ENCODE measurements at places on chromosomes 2 and 18.

DNA sequence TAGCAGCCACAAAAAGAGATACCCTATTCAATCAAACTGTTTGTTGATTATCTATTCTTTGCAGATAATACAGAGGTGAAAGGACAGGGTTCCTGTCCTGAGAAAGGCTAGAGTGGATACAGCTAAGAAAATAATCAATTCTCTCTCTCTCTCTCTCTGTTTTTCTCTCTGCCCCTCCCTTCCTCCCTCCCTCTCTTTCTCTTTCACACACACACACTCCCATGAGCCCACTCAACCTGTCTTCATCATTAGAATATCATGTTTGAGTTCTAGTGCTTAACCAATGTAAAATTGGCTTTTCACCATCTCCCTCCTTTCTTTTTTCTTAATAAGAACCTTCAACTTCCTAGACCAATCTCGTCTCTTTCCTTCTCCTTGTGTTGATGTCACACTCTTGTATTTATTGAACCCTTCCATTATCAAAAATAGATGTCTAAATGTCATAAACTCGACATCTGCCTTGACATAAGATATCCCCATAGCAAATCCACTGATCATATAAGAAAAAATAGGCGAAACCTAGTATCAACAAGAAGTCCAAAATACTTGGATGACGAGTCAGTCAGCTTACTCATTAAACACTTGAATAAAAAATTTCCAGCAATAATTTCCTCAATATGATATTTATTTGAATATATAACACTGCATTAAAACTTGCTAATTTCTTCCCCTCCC is 42.8 kb upstream of the CYTIP start:
- DNase-seq, result no peak

GRCh38 chr2:110819711-110820110 is 87.3 kb downstream of the ACOXL start:
- no peak for DNase-seq

- DNase-seq, result no peak
Observed at GRCh38 chr2:125707611-125708010, 948.3 kb upstream of the GYPC start.

DNA sequence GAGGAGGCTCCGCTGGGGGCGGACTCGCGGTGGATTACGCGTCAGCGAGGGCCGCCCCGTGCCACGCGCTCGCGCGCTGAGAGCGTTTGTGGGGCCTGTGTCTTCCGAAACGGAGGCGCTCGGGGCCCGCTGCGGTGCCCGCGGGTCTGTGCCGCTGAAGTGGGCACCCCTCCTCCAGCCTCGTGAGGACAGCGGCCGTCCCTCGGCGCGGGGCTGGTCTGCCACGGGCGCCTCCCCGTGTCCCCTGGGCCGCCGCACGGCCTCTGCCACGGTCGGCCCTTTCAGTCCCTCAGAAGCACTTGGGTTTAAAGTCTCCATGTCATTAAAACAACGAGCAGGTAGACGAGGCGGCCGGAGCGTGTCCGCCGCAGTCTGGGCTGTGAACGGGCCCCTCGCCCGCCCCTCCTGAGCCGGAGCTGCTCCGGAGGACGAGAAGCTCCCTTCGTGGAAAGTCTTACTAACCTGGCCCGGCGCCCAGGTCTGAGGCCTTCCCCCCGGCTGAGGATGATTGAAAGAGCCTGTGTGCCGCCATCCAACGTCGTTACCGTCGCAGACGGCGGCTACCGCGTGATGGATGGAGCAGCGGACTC is 97.6 kb downstream of the NFATC1 start:
- DNase-seq, result peak; percentile 1

- DNase-seq, result no peak
Observed at GRCh38 chr2:15457868-15458267, 103.3 kb downstream of the NBAS start.

DNA sequence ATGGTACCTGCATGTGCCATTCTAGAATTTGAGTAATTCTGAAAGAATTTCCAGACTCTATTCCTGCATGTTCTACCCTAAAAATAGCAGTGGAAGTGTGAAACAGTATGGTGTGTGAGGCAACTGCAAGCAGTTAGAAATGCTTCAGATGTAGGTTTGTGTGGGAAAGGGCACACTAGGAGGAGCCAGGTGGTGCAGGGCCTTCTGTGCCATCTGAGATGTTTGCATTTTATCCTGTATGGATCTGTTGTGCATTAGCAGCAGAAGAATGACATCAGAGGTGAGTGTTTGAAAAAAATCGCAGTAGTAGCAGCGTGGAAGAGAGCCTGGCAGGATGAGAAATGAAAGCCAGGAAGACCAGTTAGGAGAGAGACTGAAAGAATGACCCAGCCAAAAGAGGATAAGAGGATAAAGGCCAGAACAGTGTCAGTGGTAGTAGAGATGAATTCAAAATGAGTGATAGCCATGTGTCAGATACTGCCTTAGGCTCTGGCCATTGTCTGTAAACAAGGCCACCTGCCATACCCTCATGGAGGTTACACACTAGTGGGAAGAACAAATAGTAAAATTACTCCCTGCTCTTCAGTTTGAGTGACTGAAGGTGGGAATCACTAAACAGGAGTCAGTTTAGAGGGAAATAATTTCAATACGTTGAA is 142.2 kb downstream of the PKP4 start:
- no peak for DNase-seq

- no peak for DNase-seq
Observed at GRCh38 chr2:196076778-196077568, 8.3 kb upstream of the DNAH7 start.

DNA sequence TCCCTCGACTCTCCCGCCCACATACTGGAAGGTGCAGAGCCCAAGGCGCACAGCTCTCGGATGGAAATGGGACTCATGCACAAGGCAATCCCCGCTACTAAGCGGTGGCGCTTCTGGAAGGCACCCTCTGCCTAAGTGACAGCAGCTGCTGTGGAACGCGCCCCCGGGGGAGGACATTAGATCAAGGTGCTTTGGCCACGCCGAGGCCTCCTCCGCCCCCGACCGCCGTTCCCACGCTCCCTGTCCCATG is 202 bp downstream of the MCEE start:
- DNase-seq, result no peak

- DNase-seq, result no peak
Observed at GRCh38 chr2:222641336-222641735, 14.6 kb downstream of the FARSB start.

DNA sequence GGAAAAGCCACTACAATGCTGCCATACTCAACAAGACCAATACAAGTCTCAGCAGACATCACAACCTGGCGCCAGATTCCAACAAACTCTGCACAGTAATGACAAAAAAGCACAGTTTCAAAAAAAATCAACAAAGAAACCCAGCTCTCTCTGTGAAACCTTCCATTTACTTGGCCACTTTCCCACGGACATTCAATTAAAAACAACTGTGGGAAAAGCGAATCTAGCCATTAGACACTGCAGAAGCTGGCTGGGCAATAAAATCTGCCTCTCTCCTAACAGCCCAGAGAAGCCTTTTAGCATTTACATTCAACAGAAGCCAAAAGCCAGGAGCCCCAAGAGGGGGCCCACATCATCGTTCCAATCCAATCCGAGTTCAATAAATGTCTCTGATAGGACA is 128.9 kb downstream of the HDAC4 start:
- DNase-seq, result no peak

DNA sequence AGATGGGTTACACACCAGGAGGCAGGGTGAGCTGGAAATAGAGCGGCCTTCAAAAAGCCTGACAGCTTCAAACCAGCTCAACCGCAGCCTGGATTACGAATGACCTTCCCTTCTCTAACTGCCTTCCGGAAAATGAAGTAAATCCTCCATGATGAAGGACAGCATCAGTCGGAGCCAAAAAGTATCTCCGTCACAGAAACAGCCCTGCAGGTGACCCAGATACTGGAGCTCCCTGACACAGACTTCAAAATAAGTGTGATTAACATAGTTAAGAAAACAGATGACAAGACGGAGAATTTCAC is 10.3 kb upstream of the CIB4 start:
- no peak for DNase-seq

DNA sequence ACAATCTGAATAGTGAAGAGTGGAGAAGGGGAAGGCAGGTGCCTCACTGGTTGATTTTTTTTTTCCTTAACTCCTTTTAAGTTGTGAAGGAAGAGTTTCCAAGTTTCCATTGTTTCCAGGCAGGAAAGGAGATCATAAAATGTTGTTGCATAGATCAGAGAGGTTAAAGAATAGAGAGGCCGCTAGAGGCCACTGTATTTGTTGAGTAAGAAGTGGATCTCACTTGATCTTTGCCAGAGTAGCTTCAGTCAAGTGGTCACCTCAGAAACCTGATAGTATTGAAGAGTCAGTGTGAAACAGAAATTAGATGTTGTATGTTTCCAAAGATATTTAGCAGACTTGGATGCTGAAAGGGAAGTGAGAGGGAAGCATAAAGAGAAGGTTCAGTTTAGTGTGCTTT is 17.6 kb downstream of the CTNNA2 start:
- DNase-seq, result no peak

GRCh38 chr2:172702451-172702850 is 33.2 kb upstream of the RAPGEF4 start:
- DNase-seq, result no peak

GRCh38 chr2:102112271-102112670 is 30.3 kb upstream of the IL1R1 start:
- no peak for DNase-seq

DNA sequence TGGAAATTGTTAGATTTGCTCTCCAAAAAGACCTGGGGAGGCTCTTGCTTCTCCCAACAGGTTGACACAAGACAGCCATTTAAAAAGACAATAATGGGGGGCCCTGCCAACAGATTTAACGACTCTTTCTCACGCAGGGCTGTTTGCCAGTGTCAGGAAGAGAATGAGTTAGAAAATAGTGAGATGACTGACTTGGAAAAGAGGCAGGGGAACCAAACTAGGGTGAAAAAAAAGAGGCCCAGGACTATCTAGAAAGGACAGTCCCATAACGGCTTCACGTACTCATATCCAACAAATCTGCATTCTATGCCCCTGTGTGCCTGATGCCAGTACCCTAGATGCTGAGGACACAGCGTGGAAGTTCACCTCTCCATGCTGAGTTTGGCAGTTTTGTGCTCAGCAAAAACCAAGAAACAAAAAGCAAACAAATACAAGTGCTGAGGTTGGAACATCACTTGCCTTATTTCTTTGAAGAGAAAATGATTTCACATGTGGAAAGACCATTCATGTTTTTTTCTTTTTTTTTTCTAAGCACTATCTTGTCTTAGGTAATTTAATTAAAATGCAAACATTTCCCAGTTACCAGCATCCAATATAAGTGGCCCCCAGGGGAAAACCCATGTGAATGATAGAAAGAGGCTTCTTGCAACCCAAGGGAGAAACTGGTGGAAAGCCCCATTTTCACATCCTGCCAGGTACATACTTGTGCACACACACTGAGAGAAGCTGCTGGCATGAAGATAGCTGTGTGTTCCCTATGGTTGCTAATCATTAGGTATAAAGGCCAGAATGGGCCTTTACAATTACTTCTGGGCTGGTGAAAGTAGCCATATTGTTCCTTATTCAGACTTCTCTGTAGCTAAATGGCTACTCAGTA is 10.6 kb upstream of the WIPF1 start:
- peak; percentile 56 for DNase-seq

DNA sequence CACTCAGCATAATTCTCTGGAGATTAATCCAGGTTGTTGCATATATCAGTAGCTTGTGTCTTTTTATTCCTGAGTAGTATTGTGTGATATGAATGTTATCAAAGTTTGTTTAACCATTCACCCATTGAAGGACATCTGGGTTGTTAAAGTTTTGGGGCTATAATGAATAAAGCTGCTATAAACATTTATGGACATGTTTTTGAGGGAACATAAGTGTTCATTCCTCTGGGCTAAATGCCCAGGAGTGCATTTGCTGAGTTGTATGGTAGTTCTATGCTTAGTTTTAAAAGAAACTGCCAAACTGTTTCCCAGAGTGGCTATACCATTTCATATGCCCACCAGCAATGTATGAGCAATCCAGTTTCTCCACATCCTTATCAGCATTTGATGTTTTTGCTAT is 21.8 kb upstream of the KCNJ13 start:
- DNase-seq, result no peak

DNA sequence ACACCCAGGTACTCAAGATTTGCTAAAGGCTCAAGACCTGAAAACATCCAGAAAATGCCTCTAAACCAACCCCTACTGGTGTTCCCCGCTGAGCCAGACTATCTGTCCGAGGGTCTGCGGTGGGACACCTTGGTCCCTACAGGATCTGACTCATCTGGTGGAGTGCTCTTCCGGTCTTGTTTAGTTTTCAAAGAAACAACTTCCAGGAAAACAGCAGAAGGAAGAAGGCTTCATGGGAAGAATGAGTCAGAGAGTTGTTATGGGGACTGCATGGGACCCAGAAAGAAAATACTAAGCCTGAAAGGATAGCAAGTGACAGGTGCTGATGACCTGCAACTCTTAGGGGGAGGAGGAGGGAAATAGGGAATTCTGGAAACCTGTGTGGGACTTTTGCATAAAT is 41.3 kb downstream of the ZFP36L2 start:
- DNase-seq, result no peak

DNA sequence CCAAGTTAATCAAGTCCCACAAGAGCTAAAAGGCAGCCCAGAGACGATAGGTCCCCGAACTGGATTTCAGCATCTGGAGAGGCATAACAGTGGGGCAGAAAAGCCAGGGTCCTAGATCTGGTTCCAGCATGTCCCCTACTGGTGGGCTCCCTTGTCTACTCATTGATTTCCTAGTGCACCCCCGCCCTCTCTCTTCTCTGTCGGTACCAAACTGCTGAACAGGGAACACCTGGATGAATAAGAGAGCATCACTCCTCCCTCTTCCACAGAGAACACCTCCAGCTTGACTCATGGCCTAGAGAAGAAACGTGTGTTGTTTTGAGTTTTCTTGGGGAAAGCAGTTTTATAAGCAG is 101.3 kb downstream of the FOXI3 start:
- no peak for DNase-seq

- no peak for DNase-seq
Observed at GRCh38 chr2:207418419-207418818, 111.3 kb upstream of the CREB1 start.

DNA sequence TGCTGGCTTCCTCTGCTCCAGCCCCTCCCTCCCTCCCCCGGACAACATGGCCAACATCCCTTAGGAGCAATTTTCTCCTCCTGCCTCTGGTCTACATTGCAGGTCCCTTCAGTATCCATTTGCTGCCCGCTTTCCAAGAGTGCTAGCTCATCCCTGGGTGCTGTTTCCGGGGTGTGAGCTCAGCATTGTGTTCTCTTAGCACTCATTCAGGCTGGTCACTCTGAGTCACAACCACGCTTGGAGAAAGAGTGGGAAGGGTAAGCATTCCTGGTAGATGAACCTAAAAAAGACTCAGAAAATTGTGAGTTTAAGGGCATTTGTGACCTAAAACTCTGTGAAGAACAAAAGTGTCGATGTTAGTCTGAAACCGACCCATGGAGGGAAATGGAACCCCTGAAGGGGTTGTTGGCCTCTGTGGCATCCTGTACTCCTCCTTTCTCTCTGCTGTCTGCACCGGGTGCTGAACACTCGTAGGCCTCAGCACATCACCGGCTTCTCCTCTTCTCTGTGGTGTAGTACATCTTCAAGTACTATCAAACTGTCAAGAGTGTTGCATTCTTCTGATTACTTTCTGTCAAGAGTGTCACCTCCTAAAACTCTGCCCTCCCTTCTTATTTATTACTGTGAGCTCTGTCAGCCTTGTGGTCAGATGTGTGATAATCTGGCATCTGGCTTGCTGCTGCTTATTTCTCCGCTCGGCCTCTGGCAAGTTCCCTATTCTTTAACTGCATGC is 73.0 kb downstream of the CTNNA2 start:
- no peak for DNase-seq

Measured in activated naive CD4-positive, alpha-beta T cell treated with anti-CD3 and anti-CD28 coated beads, Interleukin-2, amount 10 ng/mL, durations not matched to agents 7 days and 5 days (primary cell).